ENCODE measurements at places on chromosomes 12 and 14.

DNA sequence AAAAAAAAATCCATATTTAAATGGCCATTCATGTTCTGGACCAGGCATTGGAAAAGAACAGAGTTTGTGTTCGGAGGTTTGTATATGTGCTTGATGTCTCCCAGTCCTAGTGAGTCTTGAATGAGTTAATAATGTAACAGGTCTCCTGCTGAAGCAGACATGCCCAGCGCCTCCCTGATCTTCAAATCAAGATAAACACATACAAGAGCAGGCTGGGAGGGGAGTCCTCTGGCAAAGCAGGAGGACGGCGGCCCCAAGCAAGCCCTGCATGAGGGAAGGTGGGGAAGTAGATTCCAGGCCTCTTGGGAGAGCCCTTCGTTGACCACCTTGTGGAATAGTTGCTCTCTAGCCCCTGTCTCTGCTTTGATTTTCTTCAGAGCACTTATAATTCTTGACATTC, 156.3 kb downstream of the ZFP36L1 start:
- DNase-seq = no peak

GRCh38 chr14:75246546-75247285, 31.9 kb upstream of the FOS start:
- no peak for DNase-seq

GRCh38 chr12:54239620-54240019, 40.3 kb downstream of the CBX5 start:
- DNase-seq = peak; percentile 89

DNA sequence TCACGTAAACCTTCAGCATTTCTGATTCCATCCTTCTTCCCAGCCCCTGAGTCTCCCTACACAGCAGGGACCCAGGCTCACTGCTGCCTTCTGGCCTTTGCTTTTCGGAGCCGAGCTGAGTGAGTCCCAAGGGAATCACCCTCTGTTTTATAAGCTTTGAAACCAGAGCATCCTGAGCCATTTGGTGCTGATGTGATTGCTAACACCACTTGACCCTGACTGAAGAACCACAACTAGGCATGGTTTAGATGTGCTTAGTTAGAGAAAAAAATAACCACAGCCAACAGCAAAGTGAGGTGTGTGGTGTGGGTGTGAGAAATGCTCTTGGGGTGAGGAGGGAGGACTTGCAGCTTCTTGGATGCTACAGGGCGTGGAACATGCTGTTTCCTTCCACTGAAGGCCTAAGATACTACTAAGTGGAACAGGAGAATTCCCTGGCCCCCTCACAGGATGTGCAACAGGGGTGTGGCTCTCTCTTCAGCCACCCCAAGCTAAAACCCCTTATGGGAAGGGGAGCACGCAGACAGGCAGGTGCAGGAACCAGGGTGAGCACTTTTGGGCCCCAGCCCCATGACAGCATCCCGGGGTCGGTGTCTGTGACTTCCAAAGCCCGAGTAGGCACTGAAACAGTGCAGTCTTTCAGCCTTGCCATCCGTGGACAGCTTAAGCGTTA, at the start of gene TC2N:
TC2N (minus strand) TSS at position 221 of the 673 bp plus-strand sequence. CDS start 53,767 bp downstream, outside the sequence.
- no peak for DNase-seq

GRCh38 chr14:24196071-24197055, 1.1 kb upstream of the TM9SF1 start:
- DNase-seq = no peak

DNA sequence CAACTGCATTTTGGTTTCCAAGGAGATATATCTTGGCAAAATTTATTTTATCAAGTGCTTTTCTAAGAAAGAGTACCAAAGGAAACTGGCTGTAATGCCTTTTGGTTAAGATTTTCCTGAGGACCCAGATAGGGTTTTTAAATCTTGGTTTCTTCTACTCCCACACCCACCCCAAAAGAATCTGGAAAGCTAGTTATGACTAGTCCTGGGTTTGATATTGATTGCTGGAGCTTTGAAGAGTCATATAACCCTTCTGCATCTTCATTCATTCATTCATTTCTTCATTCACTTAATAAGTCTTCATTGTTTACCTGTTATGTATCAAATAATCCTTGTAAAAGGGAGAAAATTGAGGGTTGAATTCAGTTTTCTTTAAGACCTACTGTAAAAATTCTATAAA, 425.2 kb downstream of the PCNX1 start:
- no peak for DNase-seq

DNA sequence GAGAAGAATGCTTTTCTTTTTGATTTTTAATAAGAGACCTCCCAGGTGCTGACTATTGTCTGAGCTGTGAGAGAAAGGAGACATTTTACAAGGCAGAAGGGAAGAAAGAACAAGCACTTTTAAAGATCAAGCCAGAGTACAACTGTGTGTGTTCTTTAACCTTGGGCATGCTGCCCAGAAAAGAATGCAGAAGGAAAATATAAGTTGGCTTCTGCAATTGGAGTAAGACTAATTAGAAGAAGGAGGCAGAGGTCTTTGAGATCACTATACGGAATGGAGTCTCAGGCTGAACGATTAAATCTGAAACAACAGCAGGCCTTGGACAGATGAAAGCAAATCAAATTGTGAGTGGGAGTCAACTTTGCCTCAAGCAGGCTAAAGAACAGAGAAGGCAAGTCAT, 230.5 kb downstream of the ATP23 start:
- no peak for DNase-seq

- DNase-seq = no peak
These were observed 297.5 kb upstream of the PRKD1 start for GRCh38 chr14:30225176-30225575.

DNA sequence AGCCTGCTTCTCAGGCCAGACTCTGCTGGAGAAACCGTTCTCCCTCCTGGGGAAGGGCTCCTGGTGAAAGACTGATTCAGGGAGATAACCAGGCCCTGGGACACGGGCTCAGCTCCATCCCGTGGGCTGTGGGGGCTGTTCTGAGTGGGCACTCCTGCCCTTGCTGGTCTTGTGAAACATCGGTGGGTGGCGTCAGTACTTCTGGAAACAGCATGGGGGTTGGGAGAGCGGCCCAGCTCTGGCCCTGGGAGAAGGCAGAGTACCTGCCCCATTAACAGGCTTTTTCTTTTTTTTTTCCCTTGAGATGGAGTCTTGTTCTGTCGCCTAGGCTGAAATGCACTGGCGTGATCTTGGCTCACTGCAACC, 786 bp downstream of the SLC25A47 start:
- DNase-seq = no peak

- no peak for DNase-seq
These were observed 8.3 kb upstream of the STAT6 start for GRCh38 chr12:57119294-57120085.

- DNase-seq = no peak
These were observed 39.4 kb upstream of the FBRSL1 start for GRCh38 chr12:132450418-132451171.

DNA sequence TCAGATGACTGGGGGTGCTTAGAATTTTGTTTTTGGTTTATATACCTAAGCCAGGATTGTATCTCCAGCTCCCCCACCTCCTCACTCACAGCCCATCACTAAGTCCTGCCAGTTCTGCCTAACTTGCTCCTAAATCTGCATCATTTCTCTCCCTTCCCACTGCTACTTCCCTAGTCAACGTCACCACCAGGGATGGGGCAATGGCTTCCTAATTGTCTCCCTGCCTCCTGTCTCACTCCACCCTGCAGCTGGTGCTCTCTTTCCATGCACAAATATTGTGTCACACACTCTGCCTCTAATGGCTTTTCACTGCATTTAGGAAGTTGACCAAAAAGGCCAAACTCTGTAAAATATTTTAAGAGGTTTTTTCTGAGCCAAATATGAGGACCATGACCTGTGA, 11.5 kb downstream of the OAS2 start:
- DNase-seq = no peak

- no peak for DNase-seq
These were observed 8.5 kb downstream of the CTDSP2 start for GRCh38 chr12:57837864-57838562.

- no peak for DNase-seq
These were observed 55.6 kb downstream of the PITPNM2 start for GRCh38 chr12:123095078-123095881.

DNA sequence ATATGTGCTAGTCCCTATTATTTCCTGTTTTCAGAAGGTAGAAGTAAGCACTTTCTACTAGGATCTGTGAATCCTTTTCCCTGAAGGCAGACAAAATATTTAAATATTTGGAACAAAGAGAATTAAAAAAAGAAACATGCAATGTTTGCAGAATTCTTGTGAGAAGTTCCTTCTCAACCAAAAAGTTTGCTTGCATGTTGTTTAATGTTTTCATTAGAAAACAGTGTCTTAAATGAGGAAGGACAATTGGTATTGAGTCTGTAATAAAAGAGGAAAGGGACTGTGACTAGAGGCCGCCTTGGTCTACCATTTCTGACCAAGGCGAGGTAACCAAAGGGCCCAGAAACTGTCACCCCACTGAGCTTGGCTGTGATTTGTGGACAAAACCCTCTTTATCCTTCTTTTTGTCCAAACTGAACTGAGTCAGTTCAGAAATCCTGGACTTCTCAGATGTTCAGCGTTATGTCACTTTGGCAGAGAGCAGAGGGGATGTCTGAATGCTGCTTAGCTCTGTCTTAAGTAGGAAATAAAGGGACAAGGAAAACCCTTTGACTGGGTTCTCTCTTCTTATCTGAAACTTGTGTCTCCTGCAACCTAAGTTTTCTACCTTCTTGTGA, 129.8 kb upstream of the CPM start:
- no peak for DNase-seq

DNA sequence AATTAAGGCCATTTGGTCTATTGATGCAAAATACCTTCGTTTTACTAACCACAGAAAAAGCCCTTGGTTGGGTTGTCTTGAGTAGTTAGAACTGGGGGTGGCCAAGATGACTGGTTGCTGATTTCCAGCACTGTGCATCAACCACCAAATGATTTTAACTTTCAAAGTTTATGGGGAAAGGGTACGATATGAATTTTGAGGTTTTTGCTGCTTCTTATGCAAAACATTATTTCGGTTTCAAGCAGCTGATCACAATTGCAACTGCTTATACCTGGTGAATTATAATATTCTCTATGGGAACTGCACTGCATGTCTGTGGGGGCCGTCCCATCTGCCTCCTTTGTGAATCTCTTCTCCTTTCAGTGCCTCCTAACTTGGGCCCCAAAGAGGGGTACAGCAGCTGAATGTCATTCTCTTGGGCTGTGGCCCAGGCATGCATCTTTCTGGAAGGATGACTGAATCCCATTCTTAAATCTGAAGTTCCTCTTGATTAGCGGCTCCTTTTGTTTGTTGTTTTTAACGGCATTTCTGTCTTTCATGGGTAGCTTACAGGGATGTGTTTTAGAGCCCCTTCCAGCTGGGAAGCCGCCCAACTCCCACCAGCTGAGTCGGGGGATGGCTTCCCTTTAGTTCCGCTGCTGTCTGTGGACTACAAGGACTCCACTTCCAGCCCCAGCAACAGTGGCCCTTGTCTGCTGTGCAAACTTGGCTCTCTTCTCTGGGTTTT, 479.8 kb downstream of the ZFP36L1 start:
- DNase-seq = no peak

DNA sequence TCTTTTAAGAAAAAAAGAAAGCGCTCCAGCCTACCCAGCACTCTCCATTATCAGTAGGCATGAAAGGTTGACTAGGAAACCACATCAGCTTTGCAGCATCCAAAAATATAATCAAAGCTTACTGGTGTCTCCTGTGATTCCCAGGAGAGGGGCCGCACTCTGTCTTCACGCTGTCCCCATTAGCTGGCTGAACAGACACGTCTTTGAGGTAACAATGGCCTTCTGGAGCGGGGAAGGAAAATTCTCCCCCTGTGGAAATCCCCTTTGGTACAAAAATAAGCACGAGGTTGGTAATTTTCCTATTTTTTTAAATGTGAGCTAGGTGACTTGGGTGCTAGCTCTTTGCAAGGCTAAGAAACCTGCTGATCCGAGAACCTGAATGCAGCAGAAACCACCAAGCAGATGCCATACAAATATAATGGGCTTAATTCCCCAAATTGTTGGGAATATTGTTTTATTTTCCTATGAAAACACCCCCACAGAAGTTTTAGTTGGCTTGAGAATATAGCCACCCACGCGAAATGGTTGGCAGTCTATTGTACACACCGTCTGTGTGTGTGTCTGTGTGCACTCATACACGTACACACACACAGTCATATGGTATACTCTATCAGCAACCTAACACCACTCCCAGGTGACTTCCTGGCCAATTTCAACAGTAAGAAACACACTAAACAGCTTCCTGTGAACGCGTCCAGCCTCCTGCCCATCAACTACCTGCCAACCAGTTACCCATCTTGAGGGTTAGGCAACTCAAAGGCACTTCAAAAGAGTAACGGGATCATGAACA, 71.2 kb downstream of the KSR2 start:
- no peak for DNase-seq

DNA sequence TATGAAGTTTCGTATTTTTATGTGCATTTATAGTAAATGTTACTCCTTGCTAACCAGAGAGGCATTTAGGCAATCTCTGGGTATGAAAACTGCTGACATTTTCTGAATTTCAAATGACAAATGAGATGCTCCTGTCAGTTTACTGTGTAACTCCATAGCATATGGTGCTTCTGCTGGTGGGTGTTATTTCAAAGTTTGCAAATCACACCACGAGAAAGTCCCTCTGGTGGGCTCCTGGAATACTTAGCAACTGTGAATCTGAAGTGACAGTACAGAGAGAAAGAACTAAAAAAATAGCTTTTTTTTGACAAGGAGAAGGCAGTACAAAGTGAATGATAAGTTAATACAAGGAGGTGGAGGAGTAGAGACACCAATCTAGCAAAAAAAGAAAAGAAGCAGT, 161.5 kb downstream of the DERA start:
- no peak for DNase-seq

GRCh38 chr14:39739796-39740195, 307.6 kb upstream of the FBXO33 start:
- no peak for DNase-seq

DNA sequence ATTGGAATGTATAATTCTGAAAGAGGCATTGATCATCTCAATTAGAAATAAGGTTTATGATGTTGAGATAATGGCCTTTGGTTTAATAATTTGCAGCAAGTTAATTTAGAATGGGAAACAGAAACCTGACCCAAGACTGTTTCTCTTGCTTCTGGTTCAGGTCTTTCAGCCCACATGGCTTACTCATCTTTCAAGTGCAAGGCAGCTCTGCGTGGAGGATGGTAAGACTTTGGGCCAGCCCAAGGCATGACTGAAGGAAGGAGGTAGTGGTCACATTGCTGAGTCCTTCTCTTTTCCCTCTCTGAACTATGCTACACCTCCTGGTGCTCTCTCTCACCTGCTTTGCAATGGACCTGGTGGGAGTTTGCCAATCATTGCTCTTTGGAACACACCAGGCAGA, 98.7 kb downstream of the CAND1 start:
- DNase-seq = no peak

- DNase-seq = no peak
These were observed 126.4 kb downstream of the ATP23 start for GRCh38 chr12:58067610-58068387.

DNA sequence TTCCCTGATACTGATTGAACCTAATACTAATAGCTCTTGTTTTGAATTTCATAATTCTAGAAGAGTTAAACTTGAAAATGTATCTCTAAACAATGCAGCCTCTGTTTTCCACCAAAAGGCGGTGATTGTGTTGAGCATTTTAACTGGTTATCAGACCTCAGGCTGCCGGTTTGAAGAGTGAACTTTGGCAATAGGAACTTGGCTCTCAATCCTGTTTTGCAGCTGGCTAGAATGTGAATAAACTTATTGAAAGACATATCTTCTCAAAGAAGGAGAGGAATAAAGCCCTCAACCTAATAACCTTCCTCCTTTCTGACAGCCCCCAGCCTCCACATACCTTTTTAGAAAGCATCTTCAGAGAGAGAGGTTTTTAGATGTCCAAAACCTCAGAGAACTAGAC, 105.4 kb downstream of the SRGAP1 start:
- no peak for DNase-seq

- no peak for DNase-seq
These were observed 10.6 kb downstream of the SSPN start for GRCh38 chr12:26205941-26206340.
